SW 1271 (cell line): ENCODE measurements at places on chromosomes 11 and 22.

DNA sequence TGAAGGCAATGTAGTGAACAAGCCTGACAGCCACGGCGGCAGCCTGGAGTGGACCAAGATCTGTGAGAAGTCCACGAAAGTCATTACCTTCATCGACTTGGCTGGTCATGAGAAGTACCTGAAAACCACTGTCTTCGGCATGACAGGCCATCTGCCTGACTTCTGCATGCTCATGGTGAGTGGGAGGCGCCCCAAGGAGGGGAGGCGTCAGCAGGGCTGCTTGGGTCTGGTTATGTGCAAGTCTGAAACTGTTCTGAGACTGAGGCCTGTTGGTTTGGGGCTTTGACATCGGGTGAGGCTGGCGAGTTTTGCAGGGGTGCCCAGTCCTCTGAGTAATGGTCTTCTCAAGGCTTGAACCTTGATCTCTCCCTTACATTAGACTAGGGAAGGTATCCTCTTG, 11.1 kb downstream of the GTPBP1 start:
- no peak for DNase-seq

DNA sequence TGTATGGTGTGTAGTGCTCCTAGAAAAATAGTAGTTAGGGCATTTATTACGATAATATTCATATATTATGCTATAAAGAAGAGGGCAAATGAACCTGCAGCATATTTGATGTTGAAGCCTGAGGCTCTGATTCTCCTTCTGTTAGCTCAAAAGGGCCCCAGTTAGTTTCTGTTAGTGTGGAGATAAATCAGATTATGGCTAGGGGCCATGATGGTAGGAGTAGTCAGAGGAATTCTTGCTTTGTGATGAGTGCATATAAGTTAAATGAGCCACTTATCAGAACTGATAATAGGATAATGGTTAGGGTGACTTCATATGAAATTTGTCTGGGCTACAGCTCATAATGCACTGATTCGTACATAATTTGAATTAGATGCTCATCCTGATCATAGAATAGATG, 298.4 kb downstream of the DYNC2H1 start:
- no peak for DNase-seq

- no peak for DNase-seq
Observed at GRCh38 chr11:61833926-61834277, 5.8 kb downstream of the FADS2 start.

DNA sequence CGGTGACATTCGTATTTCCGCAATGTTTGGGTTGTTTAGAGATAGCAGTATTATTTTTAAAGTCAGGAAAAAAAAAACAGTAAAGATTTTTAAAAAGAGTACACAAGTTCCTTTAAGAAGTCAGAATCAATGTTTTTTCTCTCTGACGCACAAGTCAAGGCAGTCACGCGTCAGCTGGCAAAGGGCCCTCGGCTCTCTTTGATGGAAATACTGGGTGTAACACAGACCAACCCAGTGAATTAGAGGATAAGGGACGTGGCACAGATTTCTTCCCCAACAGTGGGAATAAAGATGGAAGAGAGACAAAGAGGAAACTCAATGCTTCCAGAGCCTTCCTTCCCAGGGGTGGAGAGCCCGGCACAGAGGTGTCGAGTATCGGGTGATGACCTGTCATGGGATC, 13.4 kb downstream of the ASCC2 start:
- no peak for DNase-seq

GRCh38 chr11:77705195-77705875, 67.7 kb upstream of the CLNS1A start:
- DNase-seq: peak; percentile 76

GRCh38 chr22:48945621-48946458, 881.8 kb downstream of the BRD1 start:
- DNase-seq: no peak

DNA sequence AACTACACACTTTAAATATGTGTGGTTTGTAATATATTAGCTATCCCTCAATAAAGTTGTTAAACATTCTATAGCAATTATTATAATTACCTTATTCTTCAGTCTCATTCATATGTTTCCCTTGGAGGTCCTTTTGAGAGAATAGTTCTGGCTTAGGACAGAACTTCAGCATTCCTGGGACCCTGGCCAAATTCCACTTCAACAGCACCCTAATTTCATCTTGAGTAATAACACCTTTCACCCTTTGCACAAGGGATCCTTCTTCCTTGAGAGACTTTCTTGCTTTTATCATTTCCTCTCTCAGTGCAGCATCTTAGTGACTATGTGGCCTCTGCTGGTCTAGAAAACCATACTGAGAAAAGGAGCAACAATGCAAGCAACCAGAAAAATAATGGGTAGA, 255.9 kb downstream of the C11orf87 start:
- DNase-seq: no peak

DNA sequence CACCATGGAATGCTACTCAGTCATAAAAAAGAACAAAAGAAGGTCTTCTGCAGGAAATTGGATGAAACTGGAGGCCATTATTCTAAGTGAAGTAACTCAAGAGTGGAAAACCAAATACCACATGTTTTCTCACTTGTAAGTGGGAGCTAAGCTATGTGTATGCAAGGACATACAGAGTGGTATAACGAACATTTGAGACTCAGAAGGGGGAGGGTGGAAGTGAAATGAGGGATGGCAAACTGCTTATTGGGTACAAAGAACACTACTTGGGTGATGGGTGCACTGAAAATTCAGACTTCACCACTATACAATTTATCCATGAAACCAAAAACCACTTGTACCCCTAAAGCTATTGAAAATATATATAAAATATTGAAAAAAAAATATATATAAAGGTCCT, 13.4 kb upstream of the CAT start:
- no peak for DNase-seq

- DNase-seq: no peak
Observed at GRCh38 chr11:709109-709997, 3.3 kb downstream of the EPS8L2 start.

GRCh38 chr11:94801866-94802460, 33.8 kb downstream of the AMOTL1 start:
- DNase-seq: no peak

DNA sequence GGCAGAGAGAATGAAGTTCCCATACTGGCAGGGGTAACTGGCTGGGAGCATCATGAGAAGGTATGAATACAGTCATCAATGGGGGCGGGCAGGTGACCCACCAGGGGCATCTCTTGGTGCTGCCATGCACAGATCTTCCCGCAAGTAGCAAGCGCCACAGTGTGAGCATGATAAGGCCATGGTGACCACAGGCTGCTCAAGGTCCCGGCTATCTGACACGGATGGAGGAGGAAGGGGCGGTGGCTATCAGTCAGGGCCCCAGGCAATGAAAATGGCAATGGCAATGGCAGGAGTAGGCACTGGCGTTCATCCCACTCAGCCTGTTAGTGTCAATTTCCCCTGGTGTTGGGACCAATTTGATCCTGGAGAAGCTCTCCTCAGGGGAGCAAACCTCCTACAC, 21.6 kb downstream of the ASCL2 start:
- no peak for DNase-seq

DNA sequence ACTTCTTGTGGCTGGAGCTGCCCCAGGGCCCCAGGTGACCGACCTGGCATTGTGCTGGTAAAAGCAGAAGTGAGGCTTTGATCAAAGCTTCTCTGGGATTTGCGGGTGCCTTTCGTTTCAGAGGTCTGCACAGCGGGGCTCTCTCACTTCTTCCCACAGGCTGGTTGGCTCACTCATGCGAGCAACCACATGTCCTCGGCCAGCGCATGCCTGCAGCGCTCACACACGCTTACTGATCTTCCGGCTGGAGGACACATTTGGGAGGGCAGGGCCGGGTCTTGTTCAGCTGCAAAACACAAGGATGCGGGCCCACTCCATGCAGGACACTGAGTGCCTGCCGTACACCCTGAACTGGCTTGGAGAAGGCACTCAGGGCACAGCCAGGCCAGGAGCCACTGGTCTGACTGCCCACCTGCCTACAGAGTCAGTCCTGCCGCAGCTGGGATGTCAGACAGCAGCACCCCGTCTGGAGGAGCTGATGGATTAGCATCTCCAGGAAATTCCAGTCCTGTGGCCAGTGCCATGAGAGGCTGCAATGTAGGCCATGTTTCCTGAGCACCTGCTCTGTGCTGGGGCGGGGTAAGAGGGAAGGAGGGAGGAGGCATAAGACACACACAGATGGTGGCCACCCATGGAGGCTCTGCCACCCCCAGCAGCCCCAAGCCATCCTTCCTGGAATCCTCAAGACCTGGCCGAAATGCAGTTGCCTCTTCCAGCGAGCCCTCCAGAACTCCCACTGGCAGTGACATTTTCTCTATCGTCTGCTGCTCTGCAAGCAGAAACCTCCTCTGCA, 1383.2 kb downstream of the BRD1 start:
- DNase-seq: no peak

- DNase-seq: no peak
Observed at GRCh38 chr11:116637766-116638165, 135.0 kb downstream of the BUD13 start.

DNA sequence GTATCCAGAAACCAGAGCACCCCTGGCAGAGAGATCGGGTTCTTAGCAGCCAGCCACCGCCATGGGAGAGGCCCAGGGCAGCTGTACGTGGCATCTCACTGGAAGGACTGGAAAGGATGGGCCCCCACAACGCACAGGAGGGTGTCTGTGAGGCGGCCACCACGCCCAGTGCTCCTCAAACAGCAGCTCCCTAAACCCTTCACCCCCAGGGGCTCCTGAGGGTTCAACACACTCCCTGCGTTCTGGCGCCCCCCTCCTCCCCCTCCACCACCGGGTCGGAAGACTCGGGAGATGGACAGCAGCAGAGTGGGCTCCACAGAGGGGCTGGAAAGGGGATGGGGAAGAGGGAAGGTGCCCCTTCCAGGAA, 1.1 kb downstream of the MAPK12 start:
- DNase-seq: no peak

DNA sequence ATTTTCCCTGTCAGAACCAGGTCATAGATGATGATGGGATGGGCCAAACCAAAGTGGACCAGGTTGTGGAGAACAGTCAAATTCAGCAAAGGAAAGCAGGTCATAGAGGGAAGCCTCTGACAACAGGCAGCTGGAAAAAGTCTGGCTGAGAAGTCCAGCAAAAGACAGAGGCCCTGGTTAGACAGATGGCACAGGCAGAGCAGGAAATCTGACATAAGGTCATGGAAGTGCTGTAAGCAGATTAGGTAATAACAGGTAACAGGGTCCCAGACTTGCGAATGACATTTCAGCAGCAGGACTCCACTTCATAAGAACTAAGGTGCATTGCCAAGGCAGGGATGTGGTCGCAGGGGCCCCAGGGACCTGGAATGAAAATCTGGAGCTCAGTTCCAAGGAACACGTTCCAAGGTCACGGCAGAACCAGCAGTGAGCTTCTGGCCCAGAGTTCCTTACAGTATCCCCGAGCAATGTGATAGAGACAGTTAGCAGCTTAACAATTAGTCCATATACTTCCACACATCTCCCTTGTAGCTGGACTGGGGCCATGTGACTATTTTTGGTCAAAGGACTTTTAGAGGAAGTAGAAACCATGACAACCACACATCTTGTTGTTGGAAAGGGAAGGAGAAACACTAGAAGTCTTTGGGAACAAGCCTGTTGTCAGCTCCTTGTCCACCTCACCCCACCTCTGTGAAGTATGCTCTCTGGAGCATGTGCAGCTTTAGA, 75.4 kb downstream of the ME3 start:
- peak; percentile 42 for DNase-seq

- DNase-seq: no peak
Observed at GRCh38 chr11:69925366-69926196, 106.4 kb upstream of the FGF3 start.

- DNase-seq: no peak
Observed at GRCh38 chr11:119786431-119787073, 57.6 kb upstream of the NECTIN1 start.

DNA sequence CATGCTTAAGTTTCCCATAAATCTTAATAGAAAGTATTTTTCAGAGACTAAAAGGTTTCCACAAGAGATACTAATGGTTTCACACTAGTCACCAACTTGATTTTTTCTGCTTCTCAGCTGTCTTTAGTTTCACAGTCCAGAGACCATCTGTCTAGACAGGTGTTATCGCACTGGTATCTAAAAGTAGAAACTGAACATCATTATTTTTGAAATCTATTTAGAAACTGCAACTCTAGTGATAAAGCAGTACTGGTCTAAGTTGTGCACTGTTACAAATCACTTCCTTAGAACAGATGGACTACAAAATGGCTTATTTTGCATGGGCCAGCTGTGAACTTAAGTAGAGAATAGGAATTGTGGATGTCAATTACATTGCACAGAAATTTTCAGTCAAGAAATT, 78.0 kb downstream of the CNTN5 start:
- no peak for DNase-seq

GRCh38 chr22:31287818-31288495, 4.3 kb downstream of the PIK3IP1 start:
- DNase-seq: no peak

DNA sequence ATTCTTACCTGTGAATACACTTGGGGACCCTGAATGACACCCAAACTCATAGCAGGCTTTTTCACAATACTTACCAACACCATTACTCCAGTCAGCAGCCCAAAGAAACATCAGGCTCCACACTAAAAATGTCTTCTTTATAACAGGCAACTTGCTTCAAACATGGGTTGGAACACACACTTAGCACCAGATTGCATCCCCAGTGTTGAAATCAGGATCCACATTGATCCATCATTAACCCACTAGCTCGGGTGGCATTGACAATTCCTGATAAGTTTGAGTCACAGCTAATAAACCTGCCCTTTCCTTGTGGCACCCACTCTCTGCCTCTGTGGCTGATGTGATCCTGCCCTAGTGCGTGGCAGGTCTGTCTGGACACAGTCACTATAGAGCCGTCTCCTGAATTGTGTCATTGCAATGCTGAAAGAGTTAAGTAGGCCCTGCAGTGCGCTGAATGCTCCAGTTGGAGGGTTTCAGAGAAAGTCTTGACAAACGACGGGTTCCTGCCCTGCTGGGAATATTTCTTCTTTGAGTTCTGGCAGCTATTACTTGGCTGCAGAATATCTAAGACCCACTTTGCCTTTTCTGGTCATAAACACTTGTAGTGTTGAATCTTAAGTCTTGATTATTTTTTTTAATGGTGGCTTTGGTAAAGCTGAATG, 19.6 kb upstream of the C11orf96 start:
- no peak for DNase-seq

GRCh38 chr11:64531906-64532312, 59.1 kb upstream of the SLC22A12 start:
- no peak for DNase-seq

DNA sequence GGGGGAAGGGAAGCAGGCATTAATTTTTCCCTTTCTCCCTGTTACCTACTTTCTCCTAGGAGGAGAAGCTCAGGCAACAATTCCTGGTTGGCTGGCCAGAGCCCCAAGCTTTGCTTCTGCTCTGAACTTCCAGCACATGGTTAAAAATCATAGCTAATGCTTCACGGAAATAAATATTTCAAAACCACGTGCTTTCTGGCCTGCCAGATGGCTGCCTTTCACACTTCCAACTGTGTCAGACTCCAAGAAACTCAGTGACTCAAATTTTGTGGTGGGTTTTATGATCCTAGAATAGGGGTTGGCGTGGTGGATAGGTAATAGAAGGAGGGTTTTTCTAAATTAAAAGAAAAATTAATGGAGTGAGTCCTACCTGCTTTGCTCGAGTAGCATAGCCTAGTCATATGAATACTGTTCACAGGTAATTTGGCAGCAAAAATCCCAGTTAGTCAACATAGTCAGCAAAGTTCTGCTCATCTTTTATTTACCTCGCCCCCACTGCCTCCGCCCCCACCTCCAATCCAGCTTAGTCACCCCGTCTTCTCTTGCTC, 58.6 kb downstream of the SC5D start:
- no peak for DNase-seq

- no peak for DNase-seq
Observed at GRCh38 chr11:71145988-71146824, 106.2 kb downstream of the SHANK2 start.
